ENCODE measurements at places on chromosomes 1 and 21.

- no peak for DNase-seq
Measured at GRCh38 chr1:113662101-113662500, 97.2 kb downstream of the PHTF1 start.

DNA sequence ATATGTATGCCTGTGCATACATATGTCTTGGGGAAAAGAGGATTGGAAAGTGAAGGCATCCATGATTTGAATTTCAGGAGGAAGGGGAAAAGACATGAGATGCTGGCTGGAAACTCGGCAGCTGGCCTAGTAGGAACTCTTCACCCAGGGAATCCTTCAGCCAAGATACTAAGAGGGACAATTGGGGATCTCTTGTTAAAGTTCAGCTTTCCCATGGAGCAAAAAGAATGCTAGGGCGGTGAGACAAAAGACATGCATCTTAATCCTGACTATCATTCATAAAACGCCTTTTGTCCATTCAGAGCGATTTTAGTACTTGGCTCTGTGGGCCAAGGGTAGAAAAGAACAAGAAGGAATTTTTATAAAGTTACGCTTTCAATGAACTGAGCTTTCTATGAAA is 20.5 kb downstream of the PDPN start:
- DNase-seq, result no peak

- DNase-seq, result no peak
Measured at GRCh38 chr1:111219557-111220286, 7.8 kb upstream of the CHI3L2 start.

DNA sequence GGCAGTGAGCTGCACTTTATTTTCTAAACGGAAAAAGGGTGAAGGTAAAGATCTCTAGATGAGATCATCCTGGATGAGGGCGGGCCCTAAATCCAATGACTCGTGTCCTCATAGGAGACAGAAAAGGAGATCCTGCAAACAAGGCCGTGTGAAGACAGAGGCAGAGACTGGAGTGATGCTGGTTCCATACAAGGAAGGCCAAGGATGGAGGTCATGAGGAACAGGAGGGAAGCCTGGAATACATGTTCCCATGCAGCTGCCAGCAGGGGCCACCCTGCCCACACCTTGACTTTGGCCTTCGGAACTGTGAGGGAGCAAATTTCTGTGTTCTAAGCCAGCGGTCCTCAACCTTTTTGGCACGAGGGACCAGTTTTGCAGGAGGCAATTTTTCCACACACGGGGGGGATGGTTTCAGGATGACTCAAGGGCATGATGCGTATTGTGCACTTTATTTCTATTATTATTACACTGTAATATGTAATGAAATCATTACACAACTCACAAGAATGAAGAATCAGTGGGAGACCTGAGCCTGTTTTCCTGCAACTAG is 94.3 kb downstream of the PSMG1 start:
- no peak for DNase-seq

DNA sequence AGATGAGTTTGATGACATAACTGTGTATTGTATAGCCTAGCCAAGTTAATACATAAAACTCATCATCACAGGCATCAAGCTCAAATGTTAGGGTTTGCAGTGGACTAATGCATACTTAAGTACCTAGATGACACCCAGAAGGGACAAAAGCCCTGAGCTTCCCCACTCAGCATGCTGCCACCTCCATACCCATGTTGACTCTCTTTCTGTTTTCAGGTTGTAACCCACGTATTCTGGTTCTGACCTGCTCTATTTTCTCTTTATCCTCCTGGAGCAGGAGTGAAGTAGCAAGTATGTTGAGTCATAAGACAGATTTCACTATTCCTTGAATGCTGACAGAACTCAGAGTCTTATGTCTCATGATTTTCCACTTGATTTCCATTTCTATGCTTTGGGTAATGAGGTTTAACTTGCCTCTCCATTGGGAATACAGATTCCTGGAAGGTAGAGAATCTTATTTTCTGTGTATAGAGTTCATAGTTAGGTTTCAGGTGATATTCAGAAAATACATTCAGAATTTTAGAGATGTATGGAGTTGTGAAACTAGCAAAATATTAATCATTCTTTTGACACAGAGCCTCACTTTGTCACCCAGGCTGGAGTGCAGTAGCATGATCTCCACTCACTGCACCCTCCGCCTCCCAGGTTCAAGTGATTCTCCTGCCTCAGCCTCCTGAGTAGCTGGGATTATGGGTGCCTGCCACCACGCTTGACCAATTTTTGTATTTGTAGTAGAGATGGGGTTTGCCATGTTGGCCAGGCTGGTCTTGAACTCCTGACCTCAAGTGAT is 122.5 kb upstream of the KCNJ15 start:
- DNase-seq, result no peak

- DNase-seq, result no peak
Measured at GRCh38 chr1:4120557-4121292, 220.7 kb upstream of the C1orf174 start.

- DNase-seq, result no peak
Measured at GRCh38 chr1:3911981-3912808, 12.1 kb upstream of the C1orf174 start.

DNA sequence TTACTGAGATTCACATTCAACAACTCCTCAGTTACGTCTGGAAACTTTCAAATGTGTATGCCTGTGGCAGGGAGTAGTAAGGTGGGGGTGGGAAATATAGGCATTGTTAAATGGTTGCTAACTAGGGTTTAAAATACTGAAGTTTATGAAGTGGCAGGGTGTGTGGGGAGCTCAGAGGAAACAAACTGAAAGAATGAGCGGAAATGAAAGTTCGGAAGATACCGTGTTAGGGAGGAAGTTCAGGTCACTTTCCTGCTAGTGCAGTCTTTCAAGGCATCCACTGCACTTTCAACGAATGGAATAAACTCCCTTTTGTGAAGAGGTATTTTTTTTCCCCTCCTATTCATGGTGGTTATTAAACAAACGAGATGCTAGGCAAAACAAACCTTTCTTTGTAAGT is 19.7 kb downstream of the SYNJ1 start:
- no peak for DNase-seq

- DNase-seq, result no peak
Measured at GRCh38 chr1:160344936-160345335, 1.8 kb downstream of the NCSTN start.

DNA sequence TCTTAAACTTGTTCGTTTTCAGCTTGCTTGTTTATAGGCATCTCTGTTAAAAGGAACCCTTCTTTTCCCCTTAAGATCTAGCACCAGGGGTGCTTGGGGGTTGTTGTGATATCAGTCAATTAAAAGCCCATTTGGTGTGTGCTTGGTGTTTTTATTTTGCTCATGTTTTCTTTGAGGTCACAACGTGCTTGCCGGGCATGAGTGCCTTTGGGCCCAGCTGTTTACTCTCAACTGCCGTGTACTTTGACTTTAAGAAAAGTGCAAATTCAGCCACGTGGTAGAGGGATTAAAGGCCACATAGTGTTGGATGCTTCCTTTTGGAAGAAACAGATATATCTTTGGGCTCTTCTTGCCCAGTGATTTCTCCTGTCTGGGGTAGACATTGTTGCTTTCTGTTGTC is 10.5 kb downstream of the ARID1A start:
- no peak for DNase-seq

DNA sequence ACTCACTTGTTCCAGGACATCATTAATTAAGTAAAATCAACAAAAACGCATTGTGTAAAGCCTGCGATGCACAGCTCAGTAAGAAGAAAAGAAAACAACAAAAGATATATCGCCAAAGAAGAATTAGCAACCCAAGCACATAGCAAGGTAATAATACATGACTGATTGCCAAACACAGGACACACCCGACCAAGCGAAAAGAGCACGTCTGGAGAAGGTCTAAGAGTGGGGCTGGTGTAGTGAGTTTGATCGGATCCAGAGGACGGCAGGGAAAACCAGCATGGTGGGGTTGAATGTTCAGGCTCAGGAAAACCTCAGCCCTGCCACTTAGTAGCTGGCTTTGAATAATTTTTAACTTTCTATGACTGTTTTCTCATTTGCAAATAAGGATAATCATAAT is 69.8 kb downstream of the JAK1 start:
- DNase-seq, result no peak

GRCh38 chr1:177959811-177960515 is 9.9 kb downstream of the SEC16B start:
- DNase-seq, result no peak

- DNase-seq, result no peak
Measured at GRCh38 chr1:14616632-14617396, 18.3 kb downstream of the KAZN start.

GRCh38 chr1:45713711-45714110 is 25.7 kb downstream of the TMEM69 start:
- no peak for DNase-seq

- no peak for DNase-seq
Measured at GRCh38 chr1:63261736-63262458, 60.5 kb upstream of the FOXD3 start.

GRCh38 chr1:3894626-3895278 is 5.3 kb downstream of the C1orf174 start:
- DNase-seq, result no peak

GRCh38 chr1:65820983-65821382 is 28.3 kb downstream of the PDE4B start:
- no peak for DNase-seq

- DNase-seq, result no peak
Measured at GRCh38 chr21:29771491-29772066, 168.2 kb downstream of the GRIK1 start.

- no peak for DNase-seq
Measured at GRCh38 chr1:90778486-90778885, 61.4 kb upstream of the BARHL2 start.

- no peak for DNase-seq
Measured at GRCh38 chr1:151756291-151756690, 7.0 kb downstream of the MRPL9 start.

DNA sequence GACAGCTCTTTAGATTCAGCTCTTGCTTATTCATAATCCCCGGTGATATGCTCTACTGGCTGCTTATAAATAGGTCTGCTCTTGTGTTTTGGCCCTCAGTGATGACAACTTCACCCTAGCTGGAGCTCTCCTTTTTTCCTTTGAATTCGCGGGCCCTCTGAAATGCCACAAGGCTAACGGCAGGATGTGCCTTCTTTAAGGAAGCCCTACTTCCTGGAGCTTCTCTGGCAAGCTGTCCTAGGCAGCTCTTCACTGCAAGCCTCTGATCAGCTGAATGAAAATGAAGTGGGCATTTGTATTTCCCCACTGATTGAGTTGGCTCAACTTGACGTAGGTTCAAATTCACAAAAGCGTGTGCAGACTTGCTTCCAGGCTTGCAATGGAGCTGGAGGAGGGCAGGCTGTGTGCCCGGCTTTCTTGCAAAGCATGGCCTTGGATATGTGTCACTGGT is 22.2 kb downstream of the SGIP1 start:
- no peak for DNase-seq

DNA sequence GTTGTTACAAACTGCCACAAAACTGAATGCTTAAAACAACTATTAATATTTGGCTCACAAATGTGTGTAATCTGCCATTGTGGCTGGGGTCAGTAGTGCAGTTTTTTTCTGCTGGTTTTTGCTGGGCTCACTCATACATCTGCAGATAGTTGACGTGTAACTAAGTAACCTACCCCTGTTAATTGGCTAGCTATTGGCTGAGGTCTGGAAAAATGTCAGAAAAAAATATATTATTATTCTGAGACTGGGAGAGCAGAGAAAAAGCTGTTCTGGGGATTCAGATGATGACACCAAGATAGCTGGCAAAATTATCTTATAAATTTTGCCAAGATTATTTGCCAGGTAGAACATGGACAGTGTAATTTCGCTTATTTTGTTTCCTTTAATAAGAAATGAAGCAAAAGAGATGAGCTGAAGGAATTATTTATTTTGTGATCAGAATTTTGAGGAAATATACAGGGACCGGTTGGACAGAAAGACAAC is 616.1 kb upstream of the ADAMTS5 start:
- DNase-seq, result no peak

- DNase-seq, result no peak
Measured at GRCh38 chr21:31255036-31255435, 89.0 kb downstream of the TIAM1 start.

DNA sequence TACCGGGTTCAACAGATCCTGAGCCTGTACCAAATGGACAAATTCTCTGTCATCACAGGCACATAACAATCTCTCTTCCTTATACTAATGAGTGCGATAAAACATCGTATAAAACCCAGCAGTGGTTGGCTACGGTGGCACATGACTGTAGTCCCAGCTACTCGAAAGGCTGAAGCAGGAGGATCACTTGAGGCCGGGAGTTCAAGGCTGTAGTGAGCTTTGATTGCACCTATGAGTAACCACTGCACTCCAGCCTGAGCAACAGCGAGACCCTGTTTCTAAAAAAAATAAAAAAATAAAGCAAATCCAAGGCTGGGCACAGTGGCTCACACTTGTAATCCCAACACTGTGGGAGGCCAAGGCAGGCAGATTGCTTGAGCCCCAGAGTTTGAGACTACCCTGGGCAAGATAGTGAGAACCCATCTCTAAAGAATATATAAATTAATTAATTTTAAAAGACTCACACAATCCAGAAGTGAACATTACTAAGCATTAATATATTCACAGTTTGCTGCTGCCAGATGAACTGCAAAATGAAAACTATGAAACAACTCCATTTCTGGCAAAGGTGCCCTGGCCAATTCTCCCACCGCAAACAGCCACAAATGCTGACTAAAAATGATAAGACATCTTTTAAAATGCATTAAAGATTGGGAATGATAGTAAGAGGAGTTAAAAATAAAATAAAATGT is 13.1 kb downstream of the ZBTB17 start:
- no peak for DNase-seq

- no peak for DNase-seq
Measured at GRCh38 chr1:71001624-71002023, 46.0 kb downstream of the PTGER3 start.

DNA sequence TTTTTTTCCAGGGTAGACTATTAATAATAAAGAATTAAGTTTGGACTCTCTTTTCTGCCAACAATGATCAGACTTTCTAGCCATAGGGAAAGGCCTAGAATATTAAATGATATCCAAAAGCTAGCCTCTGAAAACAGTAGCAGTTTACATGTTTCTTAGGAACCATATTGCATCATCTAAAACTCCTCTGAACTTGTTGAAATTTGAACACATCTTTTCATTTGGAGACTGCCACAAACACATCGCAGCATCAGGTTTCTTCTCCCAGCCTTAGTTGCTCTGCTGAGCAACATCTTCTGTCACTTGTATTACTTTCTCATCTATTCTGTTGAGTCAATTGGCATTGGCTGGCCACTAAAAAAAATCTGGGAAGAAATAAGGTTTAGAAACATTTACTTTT is 63.2 kb upstream of the GNG4 start:
- DNase-seq, result no peak

- no peak for DNase-seq
Measured at GRCh38 chr1:44346878-44347277, 8.2 kb downstream of the ERI3 start.

- DNase-seq, result no peak
Measured at GRCh38 chr1:156544592-156545102, 27.7 kb downstream of the IQGAP3 start.

DNA sequence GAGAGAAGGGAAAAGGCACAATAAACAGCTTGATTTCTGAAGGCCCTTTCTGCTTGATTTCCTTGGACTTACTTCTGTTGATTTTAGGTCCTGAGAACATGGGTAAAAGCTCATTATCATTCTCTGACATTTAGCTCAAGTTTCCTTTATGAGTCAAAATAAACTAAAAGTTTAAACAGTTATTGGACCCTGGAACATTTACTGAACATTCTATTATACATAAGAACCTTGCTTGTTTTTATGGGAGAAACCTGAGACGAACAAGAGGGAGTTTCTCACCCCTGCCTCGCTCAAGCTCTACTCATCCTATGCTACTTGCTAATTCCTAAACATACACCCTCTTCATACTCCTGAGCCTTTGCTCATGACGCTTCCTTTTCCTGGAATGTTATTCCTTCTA is 538.3 kb upstream of the PKN2 start:
- no peak for DNase-seq

Data from frontal cortex (tissue), 4 donors.